ENCODE measurements at places on chromosomes 3 and 15.

DNA sequence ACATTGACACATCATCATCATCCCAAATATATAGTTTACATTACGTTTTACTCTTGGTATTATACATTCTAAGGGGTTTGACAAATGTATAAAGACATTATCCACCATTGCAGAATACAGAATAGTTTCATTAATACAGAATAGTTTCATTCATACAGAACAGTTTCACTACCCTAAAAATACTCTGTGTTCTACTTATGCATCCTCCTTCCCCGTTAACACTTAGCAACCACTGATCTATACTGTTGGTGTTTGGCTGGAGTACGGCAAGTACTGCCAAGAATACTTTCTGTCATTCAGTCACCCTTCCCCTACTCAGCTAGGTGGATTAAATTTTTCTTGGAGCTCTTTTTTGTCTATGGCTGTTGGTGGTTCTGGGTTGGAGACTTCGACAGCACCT, 33.4 kb downstream of the LEKR1 start:
- no peaks in the 10 kb centered on the region for H3K36me3 ChIP-seq
- no peaks in the 10 kb centered on the region for H3K4me1 ChIP-seq
- no peak overlapping the region for H3K4me3 ChIP-seq
- no peaks in the 10 kb centered on the region for H3K27me3 ChIP-seq
- DNase-seq = no peak

DNA sequence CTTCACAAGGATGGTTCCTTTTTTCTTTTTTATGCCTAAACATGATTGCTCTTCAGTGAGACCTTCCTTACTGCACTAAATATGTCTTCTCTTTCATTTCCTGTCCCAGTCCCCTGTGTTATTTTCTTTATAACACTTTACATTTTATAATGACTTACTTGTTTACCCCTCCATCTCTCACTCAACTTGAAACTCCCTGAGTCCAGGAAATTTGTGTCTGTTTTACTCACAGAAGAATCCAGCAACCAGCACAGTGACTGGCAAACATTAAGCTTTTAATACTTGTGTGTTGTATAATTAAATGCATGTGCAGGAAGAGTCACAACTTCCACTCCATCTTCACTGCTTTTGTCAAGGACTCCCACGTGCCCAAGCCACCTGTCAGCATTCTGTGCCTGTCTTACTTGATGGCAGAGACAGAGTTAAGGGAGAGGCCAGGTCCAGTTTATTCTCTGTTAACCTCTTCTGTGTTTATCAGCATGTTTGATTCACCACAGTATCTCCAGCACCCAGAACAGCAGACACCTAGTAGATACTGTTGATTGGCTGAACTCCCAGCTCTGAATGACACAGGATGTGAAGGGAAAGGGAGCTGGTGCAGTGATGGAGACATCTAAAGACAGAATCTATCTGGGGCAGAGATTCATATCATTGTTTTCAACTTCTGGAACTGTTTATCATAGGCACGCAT, 42.8 kb downstream of the SSR3 start:
- H3K27me3 ChIP-seq = no peaks in the 10 kb centered on the region
- H3K4me1 ChIP-seq = no peaks in the 10 kb centered on the region
- H3K27ac ChIP-seq = no peak overlapping the region
- no peaks in the 10 kb centered on the region for H3K36me3 ChIP-seq

DNA sequence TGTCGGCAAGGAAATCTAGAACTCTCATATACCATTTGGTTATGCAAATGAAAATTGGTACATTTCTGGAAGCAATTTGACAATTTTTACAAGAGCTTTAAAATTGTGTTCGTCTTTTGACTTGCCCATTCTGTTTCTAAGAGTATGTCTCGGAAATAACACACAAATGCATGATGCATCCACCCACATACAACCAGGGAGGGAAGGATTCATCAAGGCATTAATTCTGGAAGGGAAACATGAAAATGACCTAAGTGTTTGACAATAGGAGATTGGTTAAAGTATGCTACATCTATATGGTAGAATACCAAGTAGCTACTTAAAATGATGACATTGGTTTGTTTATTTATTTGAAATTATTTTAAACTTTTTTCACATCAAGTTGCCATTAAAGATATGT, 58.6 kb downstream of the PIAS1 start:
- no peak for DNase-seq
- H3K4me3 ChIP-seq = no peak overlapping the region
- peaks cover 56% of the 10 kb centered on the region for H3K4me1 ChIP-seq
- peak overlapping the region; percentile 10 for H3K27ac ChIP-seq
- no peaks in the 10 kb centered on the region for H3K36me3 ChIP-seq

GRCh38 chr3:171260466-171260865, 199.7 kb downstream of the TNIK start:
- no peak overlapping the region for H3K27ac ChIP-seq
- no peak for DNase-seq
- H3K4me3 ChIP-seq = no peak overlapping the region
- H3K36me3 ChIP-seq = no peaks in the 10 kb centered on the region

GRCh38 chr3:100647657-100648056, 38.3 kb downstream of the ADGRG7 start:
- H3K4me1 ChIP-seq = peaks cover 3% of the 10 kb centered on the region
- no peak for DNase-seq
- H3K27ac ChIP-seq = no peak overlapping the region
- H3K4me3 ChIP-seq = no peak overlapping the region
- H3K27me3 ChIP-seq = no peaks in the 10 kb centered on the region
- no peaks in the 10 kb centered on the region for H3K36me3 ChIP-seq

DNA sequence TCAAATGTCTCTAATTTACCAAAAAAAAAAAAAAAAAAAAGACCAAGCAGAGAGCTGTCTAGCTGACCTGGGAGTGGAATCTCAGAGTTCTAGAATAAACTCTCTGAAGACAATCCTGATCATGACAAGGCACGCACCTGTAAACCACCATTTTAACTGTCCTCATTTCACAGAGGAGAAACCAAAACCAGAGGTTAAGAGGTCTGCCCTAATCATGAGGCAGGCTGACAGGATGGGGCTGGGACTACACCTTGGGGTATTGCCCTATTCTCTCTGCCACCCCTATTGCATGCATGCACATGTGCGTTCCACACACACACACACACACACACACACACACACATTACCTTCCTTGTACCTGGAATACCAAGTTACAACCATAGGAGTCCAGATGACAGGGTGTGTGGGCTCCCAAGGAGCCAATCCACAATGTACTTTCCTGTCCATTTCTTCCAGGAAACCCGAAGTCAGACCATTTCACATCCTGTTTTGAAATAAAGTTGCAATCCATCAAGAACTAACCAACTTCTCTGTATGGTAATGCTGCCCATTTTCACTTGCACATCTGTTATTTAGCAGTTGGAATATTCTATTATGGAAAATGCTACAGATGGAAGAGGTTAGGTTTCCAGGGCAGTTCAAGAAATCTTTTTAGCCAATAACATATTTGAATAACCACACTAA, 34.6 kb downstream of the HSPBAP1 start:
- H3K27ac ChIP-seq = peak overlapping the region; percentile 13
- peaks cover 4% of the 10 kb centered on the region for H3K4me1 ChIP-seq
- no peaks in the 10 kb centered on the region for H3K36me3 ChIP-seq
- H3K4me3 ChIP-seq = no peak overlapping the region
- H3K27me3 ChIP-seq = no peaks in the 10 kb centered on the region
- no peak for DNase-seq

- H3K27me3 ChIP-seq = no peaks in the 10 kb centered on the region
- H3K36me3 ChIP-seq = no peaks in the 10 kb centered on the region
- DNase-seq = no peak
These were observed 37.6 kb downstream of the NANOGP8 start for GRCh38 chr15:35047528-35047927.

DNA sequence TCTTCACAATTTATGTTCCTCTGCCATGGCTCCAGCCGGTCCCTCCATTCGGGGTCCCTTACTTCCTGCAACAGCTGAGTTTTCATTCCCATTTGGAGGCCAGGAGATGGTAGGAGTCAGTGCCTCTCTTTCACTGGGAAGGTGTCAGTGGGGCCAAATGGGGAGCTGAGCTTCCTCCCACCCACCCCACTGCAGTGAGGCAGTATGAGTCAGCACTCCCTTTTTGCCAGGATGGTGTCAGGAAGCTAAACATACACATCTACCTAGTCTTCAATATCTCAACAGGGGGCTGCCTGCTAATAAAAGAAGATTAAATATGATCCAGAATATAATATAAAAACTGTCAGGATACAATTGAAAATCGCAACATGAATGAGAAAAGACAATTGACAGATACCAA, 12.7 kb upstream of the ACTC1 start:
- no peak overlapping the region for H3K27ac ChIP-seq
- no peaks in the 10 kb centered on the region for H3K27me3 ChIP-seq
- no peak for DNase-seq
- H3K36me3 ChIP-seq = no peaks in the 10 kb centered on the region
- no peak overlapping the region for H3K4me3 ChIP-seq

- no peaks in the 10 kb centered on the region for H3K36me3 ChIP-seq
- no peak overlapping the region for H3K4me3 ChIP-seq
- no peaks in the 10 kb centered on the region for H3K4me1 ChIP-seq
- H3K27me3 ChIP-seq = no peaks in the 10 kb centered on the region
- H3K27ac ChIP-seq = no peak overlapping the region
These were observed 177.5 kb downstream of the STT3B start for GRCh38 chr3:31710123-31710803.

DNA sequence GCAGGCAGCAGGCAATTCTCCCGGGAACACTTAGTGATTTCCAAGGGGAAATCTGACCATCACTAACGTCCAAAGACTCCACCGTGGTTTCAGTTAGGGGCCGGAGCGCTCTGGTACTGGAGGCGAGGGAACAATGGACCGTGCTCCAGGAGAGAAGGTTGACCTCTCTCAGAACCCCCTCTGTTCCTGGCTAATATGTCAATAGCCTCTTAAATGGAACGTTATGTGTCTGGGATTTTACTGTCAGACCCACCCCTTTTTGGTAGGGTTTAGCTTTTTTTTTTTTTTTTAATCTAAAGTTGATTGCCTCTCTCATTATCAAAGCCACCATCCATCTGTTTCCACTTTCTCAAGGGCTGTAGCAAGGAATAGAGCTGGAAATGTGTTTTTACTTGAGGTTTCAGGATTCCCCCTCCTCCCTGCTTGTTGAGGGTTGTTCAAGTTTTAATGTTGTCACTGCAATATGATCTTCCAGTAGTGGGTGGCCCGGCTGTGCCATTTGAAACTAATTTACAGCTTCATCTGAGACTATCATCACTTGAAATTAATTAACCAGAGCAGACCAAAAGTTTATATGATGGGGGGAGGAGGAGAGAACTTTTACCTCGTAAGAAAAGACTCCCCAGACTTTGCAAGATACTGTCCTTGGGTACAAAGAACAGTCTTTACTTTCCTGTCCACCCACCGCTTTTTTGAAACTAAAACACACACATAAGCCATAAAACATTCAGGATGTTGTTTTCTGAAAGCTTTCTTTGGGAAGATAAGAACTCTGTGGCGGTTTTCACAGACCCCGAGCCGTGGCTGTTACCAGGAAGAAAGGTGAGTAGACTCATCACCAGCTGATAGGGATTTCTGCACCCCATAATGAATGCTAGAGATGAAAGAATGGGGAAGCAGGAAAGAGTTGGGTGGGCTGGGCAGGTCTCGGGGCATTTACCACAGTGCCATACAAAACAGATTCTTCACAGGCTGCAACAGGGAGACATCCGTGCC, 187.8 kb downstream of the UACA start:
- no peaks in the 10 kb centered on the region for H3K36me3 ChIP-seq
- H3K4me3 ChIP-seq = no peak overlapping the region
- H3K27ac ChIP-seq = no peak overlapping the region
- no peaks in the 10 kb centered on the region for H3K27me3 ChIP-seq
- H3K4me1 ChIP-seq = no peaks in the 10 kb centered on the region

GRCh38 chr3:169298247-169298992, 365.1 kb downstream of the MECOM start:
- no peaks in the 10 kb centered on the region for H3K36me3 ChIP-seq
- H3K4me1 ChIP-seq = peaks cover 10% of the 10 kb centered on the region
- H3K27ac ChIP-seq = no peak overlapping the region
- DNase-seq = no peak

GRCh38 chr3:132418916-132419315, 1.6 kb downstream of the DNAJC13 start:
- no peak for DNase-seq
- peaks cover 20% of the 10 kb centered on the region for H3K4me1 ChIP-seq
- H3K4me3 ChIP-seq = peak overlapping the region; percentile 92

- H3K4me3 ChIP-seq = no peak overlapping the region
- no peak overlapping the region for H3K27ac ChIP-seq
- no peak for DNase-seq
- peaks cover 12% of the 10 kb centered on the region for H3K36me3 ChIP-seq
- H3K27me3 ChIP-seq = no peaks in the 10 kb centered on the region
These were observed 36.8 kb downstream of the ATP1B3 start for GRCh38 chr3:141913150-141913811.

Data from upper lobe of left lung (tissue), 6 donors.